ENCODE measurements at places on chromosomes 13 and 19. TPM values are rescaled to one million over a fixed set of nuclear protein-coding genes. Genes with fewer than 3 reads are reported as not detected.

The PCDH17 gene
- total RNA-seq, result 1.2 TPM

The SYCN gene
- total RNA-seq, result not detected

The ERICH4 gene
- not detected for total RNA-seq

The GPR183 gene
- total RNA-seq, result 2.3 TPM

DNA sequence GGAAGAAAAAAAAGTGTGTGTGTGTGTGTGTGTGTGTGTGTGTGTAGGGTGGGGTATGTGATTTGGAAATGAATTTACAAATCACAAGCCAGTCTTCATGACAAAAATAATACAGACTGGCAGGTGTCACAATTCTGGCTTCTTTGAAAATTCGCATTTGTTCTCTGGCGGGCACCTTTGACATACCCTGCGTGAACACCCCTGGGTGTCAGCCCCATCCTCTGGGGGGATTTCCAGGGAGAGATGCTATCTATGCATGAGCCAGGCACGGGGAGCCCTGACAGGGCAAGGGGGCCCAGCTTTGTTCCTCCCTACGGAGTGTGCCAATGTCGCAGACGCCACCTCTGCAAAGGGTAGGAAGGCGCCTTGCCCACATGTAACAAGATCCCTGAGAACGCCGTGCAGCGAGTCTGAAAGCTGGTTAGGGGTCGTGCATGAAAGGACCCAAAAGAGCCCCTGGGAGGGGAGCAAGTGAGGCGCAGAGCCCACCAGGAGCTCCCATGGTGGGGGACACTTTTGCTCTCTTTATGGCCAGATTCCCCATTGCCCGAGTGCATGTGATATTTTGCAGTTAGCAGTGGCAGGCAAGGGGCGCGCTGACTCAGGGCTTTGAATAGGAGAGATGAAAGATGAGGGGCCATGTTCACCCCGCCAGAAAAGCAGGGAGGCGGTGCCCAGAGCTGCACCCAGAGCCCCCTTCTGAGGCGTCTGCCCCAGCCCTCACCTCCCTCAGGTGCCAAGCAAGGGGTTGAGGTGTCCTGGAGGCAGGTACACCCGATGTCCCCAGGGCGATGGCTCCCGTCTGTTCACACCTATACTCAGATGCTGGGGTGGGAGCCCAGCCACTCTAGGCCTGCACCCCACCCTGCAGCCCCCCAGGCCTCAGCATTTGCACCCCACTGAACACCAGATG, 45.3 kb downstream of the KLF2 start:
- DNase-seq, result no peak

DNA sequence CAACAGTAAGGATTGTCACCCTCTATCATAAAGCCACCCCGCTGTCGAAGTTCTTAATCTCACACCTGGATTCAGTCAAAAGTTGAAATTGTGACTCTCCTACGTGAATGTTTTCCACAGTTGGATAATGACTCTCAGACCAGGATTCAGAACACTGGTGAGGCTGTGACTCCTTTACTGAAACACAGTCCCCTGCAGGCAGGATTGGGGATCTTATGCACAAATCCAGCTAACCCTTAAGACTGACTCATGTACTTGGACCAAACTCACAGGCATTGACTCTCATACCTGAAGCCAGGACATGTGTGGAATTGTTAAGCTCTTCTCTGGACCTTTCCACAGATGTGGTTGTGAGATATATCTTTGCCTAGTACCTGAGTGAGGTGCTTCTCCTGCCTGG, 46.8 kb downstream of the ZNF85 start:
- no peak for DNase-seq

DNA sequence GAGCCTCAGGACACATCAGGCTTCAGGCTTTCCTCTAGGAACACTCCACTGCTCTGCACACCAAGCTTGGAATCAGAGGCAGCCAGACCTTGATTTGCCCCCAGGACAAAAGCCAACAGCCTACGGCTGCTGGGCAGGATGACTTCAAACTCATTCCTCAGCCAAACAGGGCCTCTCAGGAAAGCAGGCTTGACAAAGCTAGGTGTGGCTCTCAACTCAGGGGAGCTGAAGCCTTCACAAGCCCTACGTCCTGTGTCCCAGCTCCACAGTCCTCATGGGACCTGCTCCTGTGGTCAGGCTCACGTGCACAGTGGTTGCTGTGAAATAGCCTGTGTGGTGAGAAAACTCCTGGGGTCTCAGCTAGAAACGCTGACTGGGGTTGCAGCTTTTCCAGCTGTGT, 398.9 kb upstream of the ZNF507 start:
- no peak for DNase-seq

GRCh38 chr19:40610396-40611064, 9.4 kb downstream of the LTBP4 start:
- DNase-seq, result no peak

DNA sequence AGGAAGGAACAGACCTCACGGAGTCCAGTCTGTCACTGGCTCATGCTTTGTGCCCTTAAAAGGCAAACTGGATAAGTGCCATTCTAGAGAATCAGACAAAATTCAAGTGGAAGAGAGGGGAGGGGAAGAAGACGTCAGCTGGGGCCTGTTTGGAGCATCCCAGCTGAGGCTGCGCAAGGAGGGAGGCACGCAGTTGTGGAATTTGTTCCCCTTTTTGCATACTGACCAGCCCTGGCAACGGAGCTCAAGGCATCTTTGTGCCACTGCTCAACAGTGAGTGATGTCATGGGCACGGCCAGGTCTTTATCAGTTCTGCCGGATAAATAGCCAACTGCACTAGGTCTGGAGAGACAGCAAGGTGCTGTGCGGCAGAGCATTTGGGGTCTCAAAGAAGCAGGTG, at the start of gene GPR42:
GPR42 (plus strand) TSS at position 347 of the 400 bp plus-strand sequence. CDS start 292 bp downstream, outside the sequence.
- DNase-seq, result no peak

DNA sequence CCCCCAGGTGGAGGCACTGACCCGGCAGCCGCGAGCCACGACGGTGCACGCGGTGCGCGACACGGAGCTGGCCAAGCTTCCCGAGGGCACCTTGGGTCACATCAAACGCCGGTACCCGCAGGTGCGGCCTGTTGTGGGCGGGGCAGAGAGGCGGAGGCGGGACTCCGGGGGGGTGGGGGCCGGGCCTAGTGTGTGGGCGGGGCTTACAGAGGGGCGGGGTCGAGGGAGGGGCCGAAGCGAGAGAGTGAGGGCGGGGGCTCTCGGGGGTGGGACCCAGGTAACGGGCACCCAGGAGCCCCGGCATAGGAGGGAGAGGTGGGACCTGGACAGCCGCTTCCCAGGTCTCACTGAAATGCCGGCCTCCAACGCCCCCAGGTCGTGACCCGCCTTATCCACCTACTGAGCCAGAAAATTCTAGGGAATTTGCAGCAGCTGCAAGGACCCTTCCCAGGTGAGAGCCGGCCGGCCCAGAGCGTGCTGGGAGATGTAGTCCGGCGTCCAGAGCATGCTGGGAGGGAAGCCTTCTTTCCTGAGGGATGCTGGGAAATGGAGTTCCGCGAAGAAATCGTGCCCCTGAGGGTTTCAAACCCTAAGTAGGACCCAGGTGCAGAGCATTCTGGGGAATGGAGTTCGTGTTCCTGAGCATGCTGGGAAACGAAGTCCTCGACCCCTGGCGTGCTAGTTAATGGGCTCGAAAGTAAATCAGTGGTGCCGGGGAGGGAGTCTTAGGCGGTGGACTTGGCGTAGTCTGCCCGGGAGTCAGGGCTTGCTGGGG, 15.7 kb downstream of the PNPLA6 start:
- DNase-seq, result peak; percentile 29

- no peak for DNase-seq
Measured at GRCh38 chr13:73465617-73465971, 406.8 kb downstream of the KLF5 start.

- no peak for DNase-seq
Measured at GRCh38 chr13:25980255-25980654, 71.6 kb downstream of the SHISA2 start.

- DNase-seq, result peak; percentile 93
Measured at GRCh38 chr13:24671386-24672113, 8.7 kb upstream of the ATP12A start.

Data from lower leg skin (tissue), 4 donors.